ENCODE measurements at places on chromosomes 1 and 21.

- no peak for DNase-seq
Measured at GRCh38 chr1:221032204-221032585, 153.0 kb downstream of the HLX start.

DNA sequence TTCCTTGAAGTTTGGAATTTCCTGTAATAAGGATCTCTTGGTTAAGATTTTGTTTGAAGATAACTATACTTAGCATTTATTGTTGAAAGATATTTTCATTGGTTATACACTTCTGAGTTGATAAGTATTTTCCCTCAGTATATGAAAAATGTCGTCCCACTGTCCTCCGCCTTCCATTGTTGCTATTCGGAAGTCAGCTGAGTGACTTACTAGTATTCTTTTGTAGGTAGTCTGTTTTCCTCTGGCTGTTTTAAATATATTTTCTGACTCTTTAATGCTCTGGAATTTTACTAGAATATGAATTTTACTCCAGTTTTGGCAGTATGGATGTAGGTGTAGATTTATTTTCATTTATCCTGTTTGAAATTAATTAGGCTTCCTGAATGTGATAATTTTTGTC, 498.7 kb upstream of the NFIA start:
- no peak for DNase-seq

- DNase-seq: no peak
Measured at GRCh38 chr1:240598216-240599001, 13.5 kb downstream of the GREM2 start.

DNA sequence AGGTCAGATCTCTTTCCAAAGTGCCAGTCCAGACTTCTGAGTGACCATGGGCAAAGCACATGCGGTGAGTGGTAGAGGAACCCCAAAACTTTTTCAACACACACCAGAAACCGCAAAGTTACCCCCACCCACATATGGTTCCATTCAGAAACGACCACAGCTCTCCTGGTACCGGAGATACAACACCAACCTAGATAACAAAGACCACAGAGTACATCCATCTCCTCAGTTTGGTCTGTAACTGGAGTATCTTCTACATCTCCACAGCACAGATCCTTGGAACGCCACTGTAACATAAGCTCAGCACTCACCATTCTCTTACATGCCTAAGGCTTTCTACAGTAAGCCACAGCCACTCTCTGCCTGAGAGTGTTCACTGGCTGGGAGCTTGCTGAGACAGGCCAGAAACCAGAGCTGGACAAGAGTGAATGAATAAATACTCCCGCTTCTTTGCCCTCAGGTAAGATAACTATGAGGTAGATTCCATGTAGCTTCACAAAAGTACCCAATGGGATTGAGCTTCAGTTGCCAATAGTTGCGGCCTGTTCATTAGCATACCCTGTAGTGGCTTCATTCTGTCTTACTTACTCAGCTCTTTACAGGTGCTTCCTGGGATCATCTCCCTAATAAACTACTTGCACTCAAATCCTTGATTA, 81.8 kb downstream of the SMYD3 start:
- DNase-seq: no peak

Measured in choroid plexus epithelial cell (primary cell).